ENCODE measurements at places on chromosomes 1 and 21.
A peak's percentile ranks its signal among the peaks of the same experiment; 100 is the strongest.

DNA sequence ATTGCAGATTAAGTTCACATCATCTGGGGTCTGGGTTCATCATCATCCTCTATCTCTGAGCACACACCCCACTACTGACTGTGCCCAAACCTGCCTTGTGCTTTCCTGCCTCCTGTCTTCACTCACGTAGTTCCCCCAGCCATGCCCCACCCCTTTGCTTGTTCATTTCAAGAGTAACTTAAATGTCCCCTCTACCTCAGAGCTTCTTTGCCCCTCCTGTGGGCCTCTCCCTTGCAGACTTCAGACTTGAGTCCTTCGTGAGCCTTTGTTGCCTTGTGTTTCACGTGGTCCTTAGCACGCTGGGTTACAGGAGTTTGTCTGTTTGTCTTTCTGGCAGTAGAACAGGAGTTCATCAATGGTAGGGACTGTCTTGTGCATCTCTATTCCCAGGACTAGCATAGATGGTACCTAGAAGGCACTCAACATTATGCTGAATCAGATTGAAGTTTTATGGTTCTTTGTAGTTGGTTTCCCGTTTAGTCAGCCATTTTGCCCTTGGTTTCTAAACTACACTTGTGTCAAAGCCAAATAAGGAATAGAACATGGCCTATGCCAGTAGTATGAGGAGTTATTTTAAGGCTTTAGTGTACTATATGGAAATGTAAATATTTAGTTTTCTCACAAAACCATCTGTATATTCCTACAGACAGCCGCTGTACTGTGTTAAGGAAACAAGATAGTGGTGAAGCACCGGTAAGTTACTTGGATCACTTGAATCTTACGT, 86.2 kb downstream of the TTC3 start:
- DNase-seq = no peak

DNA sequence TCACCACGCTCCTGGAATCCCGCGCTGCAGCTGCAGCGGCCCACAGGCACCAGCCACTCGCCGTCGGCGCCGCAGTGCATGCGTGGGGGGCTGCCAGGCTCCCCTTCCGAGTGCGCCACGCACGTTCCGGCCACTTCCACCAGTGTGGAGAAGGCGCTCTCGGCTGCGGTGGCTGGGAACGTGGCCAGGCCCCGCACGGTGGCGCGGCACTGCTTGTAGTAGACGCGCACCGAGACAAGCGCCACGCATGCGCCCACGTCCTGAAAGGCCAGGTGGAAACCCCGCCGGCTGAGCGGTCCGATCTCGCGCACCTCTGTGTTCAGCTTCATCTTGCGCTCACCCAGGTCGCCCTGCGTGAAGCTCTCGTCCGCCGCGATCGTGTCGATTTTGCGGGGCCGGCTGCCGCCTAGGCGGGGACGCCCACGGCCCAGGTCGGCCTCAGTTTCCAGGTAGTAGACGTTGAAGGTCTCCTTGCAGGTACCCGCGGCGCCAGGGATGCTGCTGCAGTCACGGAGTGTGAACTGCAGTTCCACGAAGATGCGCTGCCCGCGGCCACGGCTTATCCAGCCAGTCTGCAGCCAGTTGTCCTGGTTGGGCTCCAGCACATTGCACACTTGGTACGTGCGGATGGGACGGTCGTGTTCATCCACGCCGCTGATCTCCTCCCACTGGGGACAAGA, 3.4 kb downstream of the EPHA10 start:
- DNase-seq = no peak

GRCh38 chr1:221069178-221069903, 190.1 kb downstream of the HLX start:
- DNase-seq = no peak

DNA sequence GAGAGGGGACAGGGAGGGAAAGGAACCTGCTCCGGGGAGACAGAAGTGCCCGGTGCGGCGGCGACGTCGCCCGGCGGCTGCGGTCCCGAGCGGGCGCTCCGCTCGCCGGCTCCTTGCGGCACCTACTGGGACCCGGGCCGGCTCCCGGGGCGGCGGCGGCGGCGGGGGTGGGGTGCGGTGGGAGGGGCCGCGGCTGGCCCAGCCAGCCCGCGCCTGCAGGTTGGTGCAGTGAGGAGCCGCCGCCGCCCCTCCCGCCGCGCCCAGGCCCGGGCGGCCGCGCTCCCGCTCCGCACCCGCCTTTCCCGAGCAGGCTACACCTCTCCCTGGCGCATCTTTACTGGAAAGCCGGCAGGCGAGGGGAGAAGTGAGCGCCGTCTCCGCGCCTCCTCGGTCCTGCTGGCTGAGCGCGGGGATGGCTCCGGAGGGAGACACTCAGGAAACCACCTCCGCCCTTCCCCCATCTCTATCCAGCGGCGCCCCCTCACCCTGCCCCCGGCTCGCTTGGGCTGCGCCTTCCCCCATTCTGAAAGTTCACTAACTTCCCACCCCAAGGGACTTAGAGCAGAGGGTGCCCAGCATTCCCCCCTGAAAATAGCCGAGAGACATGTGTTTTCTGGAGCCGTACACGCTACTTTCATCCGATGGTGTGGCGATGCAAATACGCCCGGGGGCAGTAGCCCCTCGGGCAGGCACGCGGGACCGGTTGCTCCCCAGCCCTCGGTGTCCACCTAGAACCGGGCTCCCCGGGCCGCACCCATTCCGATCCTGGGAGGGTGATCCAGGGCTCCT, at the start of gene PLD5:
TSS of gene PLD5 (minus strand) at position 127 of the 789 bp plus-strand sequence.
- DNase-seq = peak; percentile 9

DNA sequence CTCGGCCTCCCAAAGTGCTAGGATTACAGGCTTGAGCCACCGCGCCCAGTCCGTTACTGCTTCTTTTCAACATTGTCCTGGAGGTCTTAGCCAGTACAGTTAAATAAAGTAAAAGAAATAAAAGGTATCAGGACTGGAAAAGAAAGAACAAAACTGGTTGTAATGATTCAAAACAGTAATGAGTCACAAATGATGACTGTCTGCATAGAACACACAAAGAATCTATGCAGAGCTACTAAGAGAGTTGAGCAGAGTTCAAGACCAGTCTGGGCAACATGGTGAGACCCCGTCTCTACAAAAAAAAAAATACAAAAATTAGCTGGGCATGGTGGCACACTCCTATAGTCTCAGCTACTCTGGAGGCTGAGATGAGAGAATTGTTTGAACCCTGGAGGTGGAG, 23.4 kb downstream of the BCAR3 start:
- DNase-seq = no peak

GRCh38 chr1:245600658-245601057, 445.9 kb downstream of the KIF26B start:
- DNase-seq = no peak

- no peak for DNase-seq
Observed at GRCh38 chr1:154384650-154385489, 20.3 kb upstream of the IL6R start.

- peak; percentile 82 for DNase-seq
Observed at GRCh38 chr1:61453111-61453961, 271.6 kb downstream of the TM2D1 start.

Data from ACHN (cell line).